Hypothalamus (tissue), 51 donors: ENCODE measurements at places on chromosomes 3 and 15.

DNA sequence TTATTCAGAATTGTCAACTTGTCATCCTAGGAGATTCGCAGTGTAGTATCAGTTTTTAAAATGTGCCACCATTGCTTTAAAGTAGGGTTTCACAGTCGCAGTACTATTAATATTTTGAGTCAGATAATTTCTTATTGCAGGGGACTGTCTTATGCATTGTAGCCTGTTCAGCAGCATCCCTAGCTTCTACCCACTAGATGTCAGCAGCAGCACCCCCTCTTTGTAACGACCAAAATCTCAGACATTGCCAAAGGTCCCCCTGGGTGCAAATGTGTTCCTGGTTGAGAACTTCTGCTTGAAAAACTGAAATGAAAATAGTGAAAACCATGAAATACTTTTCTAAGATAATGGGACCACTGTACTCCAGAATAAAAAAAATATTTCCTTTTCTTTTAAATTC, 474.8 kb downstream of the CNTN3 start:
- no peak for DNase-seq

GRCh38 chr15:77642793-77643430, 10.2 kb upstream of the LINGO1 start:
- no peak for DNase-seq

DNA sequence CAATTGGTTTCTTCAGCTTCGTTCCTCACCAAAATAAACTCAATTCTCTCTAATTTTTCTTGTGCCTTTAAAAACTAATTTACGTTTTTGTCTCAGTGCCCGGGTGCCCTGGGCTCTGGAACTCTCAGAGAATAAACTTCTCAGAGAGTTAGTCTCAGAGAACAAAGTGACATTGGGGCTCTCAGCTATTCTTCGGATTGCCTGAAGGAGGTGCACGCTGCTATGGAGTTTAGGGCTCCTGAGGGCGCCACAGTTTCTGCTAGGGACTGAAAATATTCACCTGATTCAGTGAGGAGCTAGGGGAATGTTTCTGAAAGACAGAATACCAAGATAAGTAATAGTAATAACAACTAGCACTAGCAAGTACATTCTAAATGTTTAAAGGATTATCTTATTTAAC, 22.7 kb downstream of the ZIC4 start:
- no peak for DNase-seq

- DNase-seq = no peak
Measured at GRCh38 chr3:160758929-160759577, 3.0 kb downstream of the PPM1L start.

- DNase-seq = no peak
Measured at GRCh38 chr15:90862964-90863778, 5.2 kb upstream of the FURIN start.

GRCh38 chr3:38109580-38110313, 27.2 kb downstream of the ACAA1 start:
- no peak for DNase-seq

- DNase-seq = no peak
Measured at GRCh38 chr3:31423482-31423881, 109.2 kb upstream of the STT3B start.

DNA sequence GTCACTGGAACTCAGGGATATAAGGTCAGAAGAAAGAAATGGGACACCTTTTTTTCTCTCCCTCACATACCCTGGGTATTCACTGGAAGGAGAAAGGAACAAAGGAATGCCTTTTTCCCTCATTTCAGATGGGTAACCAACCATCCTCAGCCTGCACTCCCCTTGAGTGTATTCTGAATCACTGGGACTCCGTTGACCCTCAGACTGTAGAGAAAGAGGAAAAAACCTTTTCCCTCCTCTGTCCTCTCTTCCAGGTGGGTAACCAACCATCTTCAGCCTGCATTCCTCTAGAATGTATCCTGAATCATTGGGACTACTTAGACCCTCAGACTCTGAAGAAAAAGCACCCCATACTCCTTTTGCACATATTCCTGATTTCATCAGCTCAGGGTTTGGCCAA, 11.4 kb downstream of the PRR20G start:
- DNase-seq = no peak

- no peak for DNase-seq
Measured at GRCh38 chr3:127351775-127352350, 64.0 kb upstream of the PRR20G start.

DNA sequence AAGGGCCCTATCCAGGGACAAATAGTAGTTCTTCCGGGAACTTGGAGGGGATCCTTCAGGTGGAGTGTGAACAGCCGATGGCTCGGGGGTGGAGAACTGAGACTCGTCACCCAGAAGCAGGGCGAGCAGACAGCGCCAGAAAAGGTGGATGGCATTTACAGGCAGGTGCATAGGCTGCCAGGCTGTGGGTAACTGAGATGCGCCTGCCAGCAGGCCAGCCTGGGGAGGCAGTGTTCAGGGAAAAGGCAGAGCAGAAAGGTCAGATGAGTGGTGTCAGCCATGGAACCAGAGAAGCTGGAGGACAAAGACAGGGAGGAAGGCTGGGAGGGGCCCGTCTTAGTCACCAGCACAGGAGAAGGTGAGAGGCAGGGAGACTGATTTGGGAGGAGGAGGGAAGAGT, 53.0 kb upstream of the SEC22A start:
- no peak for DNase-seq

GRCh38 chr3:24062916-24063315, 117.8 kb downstream of the NR1D2 start:
- no peak for DNase-seq

GRCh38 chr15:80321853-80322252, 69.8 kb upstream of the CTXND1 start:
- DNase-seq = no peak

- no peak for DNase-seq
Measured at GRCh38 chr3:65894126-65894525, 144.6 kb downstream of the MAGI1 start.

GRCh38 chr15:71713191-71713809, 97.1 kb upstream of the NR2E3 start:
- DNase-seq = no peak

- no peak for DNase-seq
Measured at GRCh38 chr3:72307438-72308115, 522.6 kb upstream of the PROK2 start.

GRCh38 chr3:140298569-140299070, 363.6 kb downstream of the CLSTN2 start:
- no peak for DNase-seq

GRCh38 chr3:43727930-43728329, 37.2 kb downstream of the ABHD5 start:
- no peak for DNase-seq

DNA sequence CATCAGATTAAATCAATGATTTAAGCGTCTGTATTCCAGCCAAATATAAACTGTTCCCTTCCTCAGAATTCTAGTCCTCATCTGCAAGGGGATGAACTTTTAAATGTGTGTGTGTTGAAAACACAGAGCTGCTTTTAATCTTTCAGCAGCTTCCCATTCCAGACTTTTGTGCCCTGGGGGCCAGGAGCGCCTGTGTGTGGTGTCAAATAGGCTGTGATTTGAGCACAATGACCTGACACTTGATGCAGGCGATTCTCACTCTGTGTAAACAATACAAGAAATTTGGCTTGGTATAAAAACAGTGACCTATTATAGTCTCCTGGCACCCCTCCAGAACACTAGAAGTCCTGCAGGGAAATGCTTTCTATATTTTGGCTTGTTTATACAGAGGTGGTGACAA, 274.6 kb upstream of the ROPN1 start:
- DNase-seq = no peak

- no peak for DNase-seq
Measured at GRCh38 chr3:33941804-33942203, 143.4 kb downstream of the PDCD6IP start.

- peak; percentile 40 for DNase-seq
Measured at GRCh38 chr3:63864008-63864964, 619 bp downstream of the ATXN7 start.

DNA sequence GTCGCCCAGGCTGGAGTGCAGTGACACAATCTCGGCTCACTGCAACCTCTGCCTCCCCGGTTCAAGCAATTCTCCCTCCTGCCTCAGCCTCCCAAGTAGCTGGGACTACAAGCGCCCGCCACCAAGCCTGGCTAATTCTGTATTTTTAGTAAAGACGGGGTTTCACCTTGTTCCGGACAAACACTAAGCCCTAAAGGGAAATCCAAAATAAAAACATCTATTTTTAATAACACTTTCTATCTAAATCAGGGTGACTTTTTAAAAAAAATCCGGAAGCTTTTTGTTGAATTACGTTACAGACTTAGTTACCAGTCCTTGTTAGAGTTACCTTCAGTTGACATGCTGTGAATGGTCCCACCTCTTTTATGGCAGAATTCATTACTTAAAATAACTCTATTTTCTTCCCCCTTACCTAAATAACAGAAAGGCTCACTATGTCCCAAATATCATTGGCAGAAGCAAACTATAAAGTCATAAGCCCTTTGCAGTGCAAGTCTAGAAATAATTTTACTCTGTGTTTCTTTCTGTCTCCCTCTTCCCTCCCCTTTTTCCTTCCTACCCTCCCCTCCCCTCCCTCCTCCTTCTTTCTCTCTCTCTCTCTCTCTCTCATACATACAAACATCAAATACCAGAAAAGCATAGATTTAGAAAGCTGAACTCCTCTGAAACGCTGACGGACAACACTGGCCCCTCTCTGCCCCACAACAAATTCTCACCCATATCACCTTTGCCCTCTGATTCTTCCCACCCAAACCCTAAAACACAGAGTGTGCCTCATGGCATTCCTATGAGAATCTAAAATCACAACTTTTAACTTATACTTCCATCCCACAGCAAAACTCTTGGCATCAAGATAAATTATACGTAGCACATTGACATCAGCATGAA, 18.3 kb downstream of the THBS1 start:
- DNase-seq = no peak

DNA sequence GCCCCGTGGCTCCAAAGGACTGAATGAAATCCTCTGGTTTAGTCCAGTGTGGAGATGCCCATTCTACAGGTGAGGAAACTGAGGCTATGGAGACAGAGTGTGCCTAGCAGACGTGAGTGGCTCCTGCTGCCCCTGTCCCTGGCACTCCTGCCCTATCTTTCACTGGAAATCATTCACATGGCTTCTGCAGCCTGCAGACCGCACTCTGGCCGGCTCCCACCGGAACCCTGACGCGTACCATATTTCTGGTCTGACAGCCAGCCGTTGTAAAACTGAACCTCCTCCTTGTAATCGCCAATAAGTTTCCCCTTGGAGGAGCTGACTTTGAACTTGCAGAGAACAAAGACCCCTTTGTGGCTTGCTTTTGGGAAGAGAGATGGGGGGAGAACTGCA, 136.5 kb downstream of the CHSY1 start:
- no peak for DNase-seq

GRCh38 chr3:141407825-141408224, 39.5 kb downstream of the ZBTB38 start:
- DNase-seq = no peak

DNA sequence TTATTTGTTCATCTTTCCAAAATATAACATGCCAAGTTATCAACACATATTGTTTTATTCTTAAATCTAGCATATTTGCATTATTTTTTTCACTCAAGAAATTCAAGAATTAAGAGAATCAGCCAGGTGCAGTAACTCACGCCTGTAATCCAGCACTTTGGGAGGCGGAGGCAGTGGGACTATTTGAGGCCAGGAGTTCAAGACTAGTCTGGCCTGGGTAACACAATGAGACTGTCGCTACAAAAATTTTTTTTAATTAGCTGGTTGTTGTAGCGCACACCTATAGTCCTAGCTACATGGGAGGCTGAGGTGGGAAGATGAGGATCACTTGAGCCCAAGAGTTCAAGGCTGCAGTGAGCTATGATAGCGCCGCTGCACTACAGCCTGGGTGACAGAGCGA, 10.5 kb downstream of the DCUN1D1 start:
- no peak for DNase-seq

DNA sequence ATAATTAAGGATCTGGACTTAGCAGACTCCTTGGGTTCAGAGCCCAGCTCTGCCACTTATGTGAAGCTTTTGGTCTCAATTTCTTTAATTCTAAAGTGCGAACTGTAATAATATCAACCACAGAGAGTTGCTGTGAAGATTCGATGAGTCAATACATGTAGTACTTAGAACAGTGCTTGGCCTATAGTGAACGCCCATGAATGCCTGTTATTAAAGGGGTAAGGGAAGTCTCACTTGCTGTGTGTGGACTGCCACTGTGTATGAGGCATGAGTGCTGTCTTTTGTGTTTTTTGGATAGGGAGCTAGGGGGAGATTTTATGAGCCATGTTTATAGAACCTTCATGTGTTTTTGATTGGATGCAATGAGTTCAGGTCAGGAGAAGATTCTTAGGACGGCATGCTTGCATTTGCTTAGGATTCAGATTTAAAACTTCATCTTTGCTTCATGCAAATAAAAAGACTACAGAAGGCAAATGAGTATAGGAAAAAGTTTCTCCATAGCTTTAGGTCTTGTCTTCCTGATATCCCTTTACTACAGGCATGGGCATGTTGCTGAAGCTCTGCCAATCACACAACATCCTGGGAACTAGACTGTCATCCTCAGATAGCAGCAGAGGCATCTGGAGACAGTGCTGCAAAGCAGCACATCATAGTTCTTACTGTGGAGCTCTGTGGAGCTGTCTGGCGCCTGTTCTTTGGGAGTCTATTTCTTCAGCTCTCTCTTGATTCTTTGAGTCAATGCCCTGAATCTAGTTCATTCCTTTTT, 50.0 kb downstream of the PLS1 start:
- no peak for DNase-seq

DNA sequence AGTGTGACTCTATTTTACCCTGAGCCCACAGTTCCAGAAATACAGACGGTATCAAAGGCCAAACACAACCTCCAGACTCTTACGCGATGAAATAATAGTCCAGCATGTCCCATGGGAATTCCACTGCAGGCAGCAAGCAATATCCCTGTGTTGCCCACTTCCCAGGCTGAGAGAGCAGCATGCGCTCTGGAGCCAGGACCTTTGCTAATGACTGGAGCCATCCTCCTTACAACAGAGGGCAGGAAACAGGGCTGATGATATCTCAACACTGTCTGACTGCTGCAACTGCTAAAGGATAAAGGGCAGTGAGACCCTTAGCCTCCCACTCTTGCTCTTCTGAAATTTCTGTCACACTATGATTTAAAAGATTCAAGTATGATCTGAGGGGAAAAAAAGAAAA, 34.8 kb downstream of the MCF2L2 start:
- no peak for DNase-seq

DNA sequence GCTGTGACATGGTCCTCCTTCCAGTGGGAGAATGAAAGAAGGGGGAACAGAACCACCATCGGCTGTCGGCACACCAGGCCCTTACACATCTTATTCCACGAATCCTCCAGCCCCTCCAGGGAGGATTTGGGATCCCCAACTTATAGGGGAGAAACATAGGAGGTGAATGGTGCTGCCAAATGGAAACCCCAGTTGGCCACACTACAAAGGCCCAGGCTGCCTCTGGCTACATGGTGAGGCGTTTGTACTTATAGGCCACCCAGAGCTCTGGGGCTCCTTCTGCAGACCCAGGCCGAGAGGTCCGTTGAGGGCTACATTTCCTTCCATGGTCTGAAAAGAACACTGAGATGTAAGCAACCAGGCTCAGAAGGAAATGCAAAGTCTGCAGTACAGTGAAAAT, 12.0 kb downstream of the AMOTL2 start:
- no peak for DNase-seq

DNA sequence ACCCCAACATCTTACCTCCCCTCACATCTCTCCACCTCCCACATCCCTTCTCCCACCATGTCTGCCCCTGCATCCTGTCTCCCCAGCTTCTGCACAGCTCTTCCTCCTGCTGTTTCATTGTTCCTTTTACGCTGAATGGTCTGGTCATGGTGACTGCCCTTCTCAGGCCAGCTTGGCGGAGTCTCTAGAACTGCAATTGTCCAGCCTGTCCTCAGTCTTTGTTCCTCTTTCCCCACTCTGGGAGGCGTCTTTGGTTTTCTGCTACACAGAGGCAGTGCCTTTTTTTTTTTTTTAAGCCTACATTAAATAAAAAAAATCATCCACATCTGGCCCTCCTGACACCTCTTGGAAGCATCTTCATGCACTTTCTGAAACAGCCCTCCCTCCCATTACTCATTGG, 49.1 kb upstream of the SEC22A start:
- DNase-seq = no peak
